Activated effector memory CD4-positive, alpha-beta T cell treated with Interleukin-2 at 50 U/mL for 16 hours (primary cell): ENCODE measurements at places on chromosomes 7 and 10.

DNA sequence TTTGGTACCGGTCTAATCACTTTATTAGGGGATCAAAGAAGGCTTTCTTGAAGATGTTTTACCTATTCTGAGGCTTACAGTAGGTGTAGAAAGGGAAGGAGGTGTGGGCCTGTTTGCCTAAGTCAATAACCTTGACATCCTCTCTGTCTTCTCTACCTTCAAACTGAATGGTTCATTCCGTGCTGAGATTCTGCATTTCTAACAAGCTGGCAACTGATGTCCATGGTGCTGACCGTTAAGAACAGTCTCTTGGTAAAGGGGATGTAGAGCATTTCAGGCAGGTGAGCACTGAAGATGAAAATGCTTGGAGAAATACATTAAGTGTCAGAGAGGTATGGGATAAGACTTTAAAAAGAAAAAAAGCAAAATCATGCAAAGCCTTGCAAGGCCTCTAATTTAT lies 51.5 kb upstream of the DGKB start:
- no peak for DNase-seq

- no peak for DNase-seq
These were observed 166.6 kb downstream of the INHBA start for GRCh38 chr7:41536122-41536872.

- no peak for DNase-seq
These were observed 22.7 kb upstream of the ZCCHC24 start for GRCh38 chr10:79468015-79468560.

GRCh38 chr7:30920584-30921539 lies 9.2 kb downstream of the AQP1 start:
- no peak for DNase-seq

DNA sequence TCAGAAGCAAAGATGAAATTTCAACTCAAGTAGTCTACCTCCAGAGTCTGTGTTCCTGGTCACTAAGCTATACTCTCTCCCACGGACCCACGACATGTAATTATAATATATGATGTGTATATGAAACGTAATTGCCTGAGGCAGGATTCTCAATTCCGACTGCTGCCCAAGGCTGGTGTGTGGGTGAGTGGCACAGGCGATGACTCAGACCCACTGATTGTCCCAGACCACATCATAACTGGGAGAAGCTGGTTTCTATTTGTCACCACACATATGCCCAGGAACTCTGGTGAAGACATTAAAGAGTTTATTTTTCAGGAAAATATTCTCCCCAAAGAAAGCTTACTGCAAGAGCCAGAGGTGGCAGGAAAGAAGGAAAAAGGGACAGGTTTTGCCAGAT lies 219.3 kb downstream of the JAZF1 start:
- DNase-seq: no peak

DNA sequence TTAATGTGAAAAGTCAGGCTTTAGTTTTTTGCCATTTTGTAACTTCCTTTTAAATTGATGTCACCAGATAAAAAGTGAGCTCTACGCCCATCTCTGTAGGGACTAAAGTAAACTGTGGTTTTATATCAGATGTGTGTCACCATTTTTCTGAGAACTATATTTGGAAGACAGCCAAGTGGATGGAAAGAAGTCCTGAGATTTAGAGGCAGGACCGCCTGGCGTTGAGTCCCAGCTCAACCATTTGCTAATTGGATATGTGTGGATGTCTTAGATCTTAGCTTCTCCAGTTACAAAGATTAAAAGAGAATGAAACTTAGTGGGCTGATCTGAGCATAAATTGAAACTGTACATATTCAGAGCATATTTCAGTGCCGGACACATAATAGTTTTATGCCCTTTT lies 691.6 kb upstream of the CELF2 start:
- DNase-seq: no peak

- no peak for DNase-seq
These were observed at the start of gene AFAP1L2 for GRCh38 chr10:114404171-114405010. TSS of gene AFAP1L2 (minus strand) at chr10:114404502. CDS start at chr10:114404455, 47 bp downstream.

- no peak for DNase-seq
These were observed 25.1 kb upstream of the GPR37 start for GRCh38 chr7:124790645-124791044.

- no peak for DNase-seq
These were observed 88.2 kb downstream of the PRPF18 start for GRCh38 chr10:13674645-13675588.

DNA sequence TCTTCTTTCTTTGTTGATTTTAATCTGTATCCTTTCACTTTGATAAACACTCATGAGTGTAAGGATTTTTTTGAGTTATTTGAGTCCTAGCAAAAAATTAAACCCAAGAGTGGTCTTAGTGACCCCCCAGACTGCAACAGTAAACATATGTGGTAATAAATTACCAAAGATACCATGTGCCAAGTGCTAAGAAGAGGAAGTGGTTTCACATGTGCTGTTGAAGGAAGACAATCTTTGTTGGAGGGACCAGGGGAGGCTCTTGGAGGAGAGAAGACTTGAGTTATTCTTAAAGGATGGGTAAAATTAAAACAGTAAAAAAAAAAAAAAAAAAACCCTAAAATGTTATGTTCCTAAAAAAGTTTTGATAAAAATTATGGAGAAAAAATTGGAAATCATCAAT lies 150.2 kb downstream of the SEC23IP start:
- DNase-seq: no peak

DNA sequence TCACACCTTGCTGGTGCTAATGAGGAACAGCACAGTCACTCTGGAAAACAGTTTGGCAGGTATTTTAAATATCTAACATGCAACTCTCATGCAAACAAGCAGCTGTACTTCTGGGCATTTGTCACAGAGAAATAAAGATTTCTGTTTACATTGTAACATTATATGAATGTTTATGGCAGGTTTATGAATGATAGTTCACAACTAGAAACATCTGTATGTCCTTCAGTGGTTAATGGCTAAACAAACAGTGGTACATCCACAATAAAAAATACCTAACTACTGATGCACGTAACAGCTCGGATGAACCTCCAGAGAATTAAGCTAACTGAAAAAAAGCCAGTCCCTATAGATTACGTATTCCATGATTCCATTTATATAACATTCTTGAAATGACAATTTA lies 109.6 kb downstream of the GPR37 start:
- no peak for DNase-seq

DNA sequence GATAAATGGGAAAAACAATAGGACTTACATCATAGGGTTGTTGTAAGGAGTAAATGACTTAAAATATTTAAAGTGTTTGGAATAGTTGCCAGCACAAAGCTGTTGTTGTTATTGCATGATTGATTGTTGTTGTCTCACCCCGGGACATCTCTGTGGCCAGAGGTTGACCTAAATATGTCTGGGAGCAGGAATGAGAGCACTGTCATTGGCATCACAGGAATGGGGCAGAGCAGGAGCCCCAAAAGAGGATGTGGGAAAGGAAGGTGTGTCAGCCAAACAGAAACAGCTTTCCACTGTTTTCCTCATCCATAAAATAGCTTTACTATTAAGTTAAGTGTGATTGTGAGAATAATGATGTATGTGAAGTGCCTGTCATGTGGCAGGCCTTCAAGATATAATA lies 121.6 kb downstream of the TMEM168 start:
- no peak for DNase-seq

GRCh38 chr10:124389613-124390361 lies 28.9 kb downstream of the OAT start:
- no peak for DNase-seq

- no peak for DNase-seq
These were observed 41.6 kb upstream of the CTBP2 start for GRCh38 chr10:125201791-125202622.

DNA sequence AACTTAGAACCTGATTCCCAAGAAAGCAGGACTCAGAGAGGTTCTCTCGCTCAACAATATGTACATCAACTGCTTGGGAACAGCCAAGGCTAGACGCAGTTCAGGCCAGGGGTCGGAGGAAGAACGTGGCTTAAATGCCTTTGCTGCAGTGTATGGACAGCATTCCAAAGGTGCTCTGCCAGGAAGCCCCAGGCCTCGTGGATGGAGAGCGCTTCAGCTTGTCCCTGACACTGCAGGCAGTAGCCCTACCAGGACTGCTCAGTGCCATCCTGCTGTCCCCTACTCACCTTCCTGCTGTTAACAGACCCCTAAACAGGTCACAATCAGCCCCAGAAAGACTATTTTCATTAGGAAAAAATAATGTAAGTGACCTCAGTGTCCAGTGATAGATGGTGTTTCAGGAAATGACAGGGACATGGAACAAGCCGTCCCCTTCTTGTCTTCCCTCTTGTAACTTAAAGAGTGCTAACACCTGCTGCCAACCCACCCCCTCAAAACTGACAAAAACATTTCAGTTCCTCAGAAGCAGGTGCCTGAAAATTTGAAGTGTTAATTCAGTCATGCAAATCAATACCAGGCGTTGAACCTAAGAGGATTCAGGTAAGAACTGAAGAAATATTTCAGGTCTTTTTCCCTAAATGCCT lies 16.5 kb downstream of the CREB3L2 start:
- DNase-seq: no peak

DNA sequence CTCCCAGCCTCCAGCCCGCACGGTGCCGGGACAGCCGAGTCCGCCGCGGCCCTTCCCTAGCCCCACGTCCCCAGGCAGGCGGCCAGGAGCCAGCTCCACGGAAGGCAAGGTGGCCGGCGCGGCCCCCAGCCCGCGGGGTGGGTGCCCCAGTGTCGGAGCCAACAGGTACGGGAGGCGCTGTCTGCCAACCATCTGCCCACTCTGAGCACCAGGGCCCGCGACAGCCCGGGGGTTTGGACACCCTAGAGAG lies 75.8 kb downstream of the CALN1 start:
- no peak for DNase-seq

DNA sequence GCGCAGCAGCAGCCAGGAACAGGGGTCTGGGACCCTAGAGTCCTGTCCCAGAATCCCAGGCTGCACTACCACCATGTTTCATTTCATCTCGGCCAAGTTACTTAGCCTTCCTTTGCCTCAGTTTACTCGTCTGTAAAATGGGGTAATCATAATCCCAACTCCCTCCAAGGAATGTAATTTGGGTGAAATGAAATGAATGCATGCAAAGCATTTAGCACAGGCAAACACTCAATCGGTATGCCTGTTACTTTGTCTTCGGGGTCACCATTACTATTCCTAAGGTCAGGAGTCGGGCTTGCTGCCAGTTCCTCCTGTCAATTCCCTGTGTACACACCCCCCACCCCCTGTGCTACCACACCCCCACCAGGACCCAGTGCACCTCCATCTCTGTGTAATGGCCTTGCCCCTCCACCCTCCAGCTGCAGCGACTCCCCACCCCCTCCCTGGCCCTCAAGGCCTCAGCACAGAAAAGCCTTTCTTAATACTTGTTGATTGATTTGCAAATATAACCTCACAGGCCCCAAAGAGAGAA lies 1.7 kb downstream of the TNS3 start:
- DNase-seq: no peak

DNA sequence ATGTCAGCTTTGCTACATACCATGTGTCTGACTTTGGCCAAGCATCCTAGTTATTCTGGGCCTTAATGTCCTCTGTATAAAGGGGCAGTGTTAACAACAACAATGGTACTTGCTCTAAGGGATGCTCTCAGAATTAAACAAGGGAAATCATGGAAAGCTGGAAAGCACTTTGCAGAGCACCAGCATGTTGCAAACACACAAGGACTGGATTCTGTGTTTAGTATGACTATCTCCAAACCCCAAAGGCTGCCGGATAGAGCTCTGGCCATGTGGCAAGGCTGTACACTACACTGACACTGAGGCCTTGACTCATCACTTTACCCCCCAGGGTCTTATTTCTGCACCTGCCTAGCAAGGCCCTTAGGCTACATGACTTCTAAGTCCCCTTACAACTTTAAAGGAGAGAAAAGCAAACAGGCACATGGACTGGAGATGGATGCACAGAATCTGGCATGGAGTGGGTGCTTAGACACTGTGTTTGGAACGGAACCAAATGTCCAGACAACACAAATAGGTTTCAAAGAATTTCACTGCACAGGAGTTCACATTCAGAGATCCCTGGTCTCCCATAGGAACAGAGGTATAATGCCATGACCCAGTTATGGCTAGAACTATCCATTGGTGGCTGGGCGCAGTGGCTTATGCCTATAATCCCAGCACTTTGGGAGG lies 74.6 kb downstream of the FAM13C start:
- DNase-seq: no peak

- DNase-seq: no peak
These were observed 109.5 kb upstream of the TMEM72 start for GRCh38 chr10:44801383-44802327.

- DNase-seq: peak; percentile 41
These were observed 24.5 kb upstream of the SVIL start for GRCh38 chr10:29658984-29659965.

- DNase-seq: no peak
These were observed 43.2 kb downstream of the CCNY start for GRCh38 chr10:35379226-35380137.

DNA sequence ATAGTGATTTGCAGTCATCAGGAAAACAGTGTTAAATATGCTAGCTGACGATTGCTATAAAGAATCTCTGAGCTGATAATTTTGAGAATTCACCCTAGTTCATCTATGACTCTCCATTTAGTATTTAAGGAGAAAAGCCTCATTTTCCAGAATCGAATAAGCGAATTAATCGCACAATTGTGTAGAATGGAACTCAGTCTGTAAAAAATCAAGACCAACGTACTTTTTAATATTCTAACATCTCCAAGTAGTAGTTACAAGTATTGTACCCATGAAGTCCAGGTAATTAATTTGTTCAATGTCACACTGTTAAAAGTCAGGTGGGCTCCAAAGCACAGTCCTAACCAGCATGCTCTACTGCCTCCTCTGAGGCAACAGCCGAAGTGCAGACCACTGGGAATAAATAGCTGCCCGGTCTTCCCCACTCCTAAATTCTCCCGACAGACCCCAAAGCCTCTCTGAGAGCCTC lies 380 bp upstream of the AGBL3 start:
- no peak for DNase-seq

DNA sequence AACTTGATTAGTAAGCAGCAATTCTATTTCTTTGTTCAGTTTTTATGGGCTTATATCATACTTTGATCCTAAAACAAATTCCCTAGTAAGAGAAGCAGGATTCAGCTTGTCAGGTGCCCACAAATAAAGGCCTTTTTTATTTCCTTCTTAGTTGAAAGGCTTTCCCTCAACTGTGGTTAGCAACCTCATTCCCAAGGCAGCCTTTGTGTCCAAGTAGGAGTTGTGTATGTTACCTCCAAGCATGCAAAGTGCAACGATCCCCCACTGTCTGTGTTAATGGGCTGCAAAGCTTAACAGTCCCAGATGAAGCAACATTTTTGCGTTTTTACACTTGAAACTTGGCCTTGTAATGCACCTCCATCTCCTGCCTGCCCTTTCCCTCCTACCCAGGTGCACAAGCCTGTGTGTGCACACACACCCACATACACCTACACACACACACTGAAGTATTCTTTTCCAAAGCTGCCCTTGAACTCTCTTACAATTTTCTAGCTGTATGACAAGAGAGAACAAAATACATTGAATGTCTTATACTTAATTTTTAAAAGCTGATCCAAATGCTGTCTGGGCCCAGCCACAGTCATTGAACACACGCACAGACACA lies 278.2 kb downstream of the SNX13 start:
- DNase-seq: no peak
